OCI-LY7 (cell line): ENCODE measurements at places on chromosomes 6 and 20.

DNA sequence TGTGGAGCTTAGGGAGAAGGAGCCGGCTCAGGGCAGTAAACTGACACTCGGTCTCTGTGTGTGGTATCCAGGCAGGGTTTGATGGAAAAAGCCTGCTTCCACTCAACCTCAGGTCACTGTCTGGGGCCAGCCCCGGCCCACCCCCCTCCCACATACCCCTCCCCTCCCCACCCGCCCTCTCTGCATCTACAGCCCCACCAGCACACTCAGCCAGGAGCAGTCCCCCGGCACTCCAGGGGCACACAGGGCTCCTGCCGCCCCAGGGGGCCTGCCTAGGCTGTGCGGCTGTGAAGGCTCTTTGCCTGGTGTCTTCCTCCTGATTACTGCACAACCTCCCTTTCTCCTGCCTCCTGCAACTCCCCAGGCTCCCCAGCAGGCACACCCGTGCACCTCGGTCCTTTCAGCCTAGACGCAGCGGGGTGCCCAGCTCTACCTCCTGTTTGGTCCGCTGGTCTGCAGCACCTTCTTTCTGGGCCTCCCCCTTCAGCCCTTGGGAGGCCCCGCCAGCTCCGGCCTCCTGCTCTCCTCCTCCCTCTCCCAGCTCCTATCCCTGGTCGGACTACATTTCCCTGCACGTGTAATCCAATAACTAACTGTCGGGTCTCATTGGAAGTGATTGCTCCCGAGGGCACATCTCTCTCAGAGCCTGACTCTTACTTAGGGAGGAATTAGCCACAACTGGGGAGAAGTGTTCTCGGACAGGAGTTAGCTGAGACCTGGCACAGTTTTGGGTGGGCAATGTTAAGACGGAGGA lies 1.3 kb upstream of the FOXF2 start:
- DNase-seq: no peak

GRCh38 chr20:19832875-19833274 lies 74.8 kb downstream of the RIN2 start:
- DNase-seq: no peak

DNA sequence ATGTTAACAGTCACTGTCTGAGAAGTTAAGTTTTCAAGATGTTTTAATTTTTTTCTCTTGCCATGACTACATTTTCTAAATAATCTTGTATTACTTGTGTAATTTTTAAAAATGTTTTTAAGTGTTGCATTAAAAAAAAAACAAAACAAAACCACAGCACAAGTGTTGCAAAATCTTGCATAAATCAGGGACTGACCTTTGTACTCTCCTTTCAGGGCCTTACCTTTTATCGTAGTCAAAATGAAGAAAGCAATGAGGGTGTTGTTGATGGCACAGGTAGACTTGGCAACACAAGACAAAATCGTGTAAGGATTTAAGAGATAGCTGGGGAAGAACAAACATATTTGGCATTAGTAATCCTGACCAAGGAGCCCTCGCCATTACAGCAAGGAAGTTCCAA lies 42.5 kb downstream of the PIGU start:
- DNase-seq: no peak

GRCh38 chr20:61753316-61753942 lies 312.3 kb downstream of the TAF4 start:
- no peak for DNase-seq

DNA sequence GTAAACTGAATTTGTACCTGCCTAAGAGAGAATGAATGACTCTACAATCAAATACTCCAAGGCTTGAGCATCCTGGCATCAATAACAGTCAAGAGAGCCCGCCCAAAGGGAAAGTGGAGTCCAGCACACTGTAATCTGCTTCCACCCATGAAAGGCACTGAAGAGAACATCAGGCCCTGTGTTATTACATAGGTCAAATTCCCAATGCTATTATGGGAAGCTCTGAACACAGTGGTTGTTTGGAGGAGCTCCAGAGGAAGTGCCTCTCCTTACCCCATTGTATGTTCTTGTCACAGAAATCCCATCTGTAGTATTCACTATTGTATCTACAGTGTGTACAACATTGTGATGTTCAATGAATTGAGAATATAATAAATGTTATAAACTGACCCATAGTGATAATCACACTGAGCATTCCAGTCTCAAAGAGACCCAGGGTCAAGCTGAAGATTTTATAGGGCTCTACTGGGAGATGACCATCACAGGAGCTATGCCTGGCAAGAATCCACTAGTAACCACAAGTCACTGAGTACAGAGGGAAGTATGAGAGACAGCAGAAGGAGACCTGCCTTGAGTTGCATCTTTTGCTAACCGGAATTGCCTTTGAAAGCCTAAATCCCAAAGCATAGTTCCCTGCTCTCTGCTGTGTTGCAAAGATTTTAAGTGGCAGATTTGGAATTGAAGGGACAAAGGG lies 446.7 kb downstream of the GJA1 start:
- DNase-seq: no peak

DNA sequence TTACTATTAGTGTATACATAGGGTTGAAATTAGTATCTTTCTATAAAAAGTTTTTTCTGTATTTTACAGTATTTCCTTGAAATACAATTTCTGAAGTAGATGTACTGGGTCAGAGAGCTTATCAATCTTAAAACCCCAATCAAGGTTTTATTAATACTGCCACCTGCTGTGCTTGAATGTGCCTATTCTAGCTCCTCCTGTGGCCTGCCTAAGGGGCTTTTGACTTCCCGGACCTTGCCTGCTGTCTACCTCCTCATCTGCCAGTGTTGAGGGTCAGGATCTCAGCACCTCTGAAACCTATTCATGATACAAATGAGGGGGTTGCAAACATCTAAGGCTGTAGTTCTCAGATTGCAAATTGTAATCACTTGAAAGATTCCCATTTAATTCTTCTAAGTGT lies 9.2 kb downstream of the PACRG start:
- DNase-seq: peak; percentile 3
